Hematopoietic multipotent progenitor cell treated with erythropoietin and hydrocortisone succinate and interleukin-3 and kit ligand, for 4 days (in vitro differentiated cells): ENCODE measurements at places on chromosomes 1 and 21.
A peak's percentile ranks its signal among the peaks of the same experiment; 100 is the strongest.

DNA sequence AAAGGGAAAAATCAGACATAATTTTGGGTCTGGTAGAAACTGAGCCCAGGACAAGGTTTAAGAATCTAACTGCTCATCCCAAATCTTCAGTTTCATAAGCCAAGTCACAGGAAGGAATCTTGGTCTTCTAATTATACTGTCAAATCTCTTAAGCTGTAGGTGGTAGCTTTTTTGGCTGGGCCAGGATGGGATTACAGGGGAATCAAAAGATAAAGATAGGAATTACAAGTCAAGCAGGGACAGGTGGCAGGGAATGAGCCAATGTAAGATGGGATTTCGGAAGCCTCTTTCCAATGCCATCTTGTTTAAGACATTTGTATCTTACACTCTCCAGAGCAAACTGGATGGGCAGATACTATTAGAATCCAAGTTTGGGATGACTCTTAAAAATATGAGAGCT, 383.5 kb downstream of the KCNH1 start:
- DNase-seq = no peak

GRCh38 chr1:232655746-232656085, 25.8 kb upstream of the SIPA1L2 start:
- no peak for DNase-seq

GRCh38 chr1:155184351-155184811, 10.7 kb downstream of the TRIM46 start:
- DNase-seq = no peak

- DNase-seq = no peak
These were observed 14.0 kb downstream of the POLR3GL start for GRCh38 chr1:145978471-145978853.

GRCh38 chr1:2151911-2152310, 42.7 kb downstream of the FAAP20 start:
- DNase-seq = no peak

- no peak for DNase-seq
These were observed 24.2 kb downstream of the KCNA10 start for GRCh38 chr1:110494522-110495406.

GRCh38 chr1:234069760-234070159, 165.3 kb downstream of the SLC35F3 start:
- no peak for DNase-seq

GRCh38 chr1:162212713-162213112, 143.2 kb downstream of the NOS1AP start:
- no peak for DNase-seq

- no peak for DNase-seq
These were observed 503.9 kb upstream of the USP24 start for GRCh38 chr1:55718758-55719671.

DNA sequence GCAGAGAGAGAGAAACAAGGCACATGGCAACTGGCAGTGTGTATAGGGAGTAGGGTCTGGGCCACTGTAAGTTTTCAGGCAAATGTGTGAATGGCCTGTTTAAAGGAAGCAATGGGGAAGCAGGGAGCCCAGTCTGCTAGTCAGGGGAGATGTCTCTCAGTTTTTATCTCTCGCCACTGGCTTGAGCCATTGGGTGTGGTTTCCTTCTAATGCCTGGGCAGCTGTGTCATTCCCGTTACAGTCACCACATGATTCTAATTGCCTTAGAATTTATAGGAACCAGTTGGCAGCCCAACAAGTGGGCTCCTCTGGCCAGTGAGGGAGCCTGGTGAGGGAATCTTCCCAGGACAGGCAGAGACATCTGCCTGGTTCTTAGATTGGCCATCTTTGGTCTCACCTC, 182.4 kb downstream of the DISC1 start:
- peak; percentile 92 for DNase-seq

DNA sequence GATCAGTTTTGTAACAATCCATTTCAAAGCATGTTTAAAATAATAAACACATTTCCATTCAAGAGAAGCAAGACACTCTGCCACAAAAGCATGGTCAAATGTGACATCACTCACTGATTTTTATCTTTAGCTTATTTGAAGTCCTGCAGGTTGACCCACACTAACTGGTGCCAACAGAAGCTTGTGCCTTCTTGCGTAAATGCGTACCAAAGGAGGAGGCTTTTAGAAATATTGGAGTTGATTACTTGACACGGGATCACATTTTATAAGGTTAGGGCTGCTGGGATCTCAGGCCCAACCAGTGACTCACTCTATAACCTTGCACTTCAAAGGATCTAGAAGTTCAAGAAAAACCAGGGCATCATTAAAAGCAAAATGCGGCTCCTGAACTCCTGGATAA, 203.6 kb downstream of the PCP4 start:
- DNase-seq = no peak

- no peak for DNase-seq
These were observed 295.0 kb upstream of the NCAM2 start for GRCh38 chr21:20703112-20703767.

- no peak for DNase-seq
These were observed 7.1 kb upstream of the CAPN2 start for GRCh38 chr1:223704921-223705878.

GRCh38 chr1:209326076-209326475, 257.4 kb upstream of the CAMK1G start:
- DNase-seq = no peak

- peak; percentile 62 for DNase-seq
These were observed 49.9 kb downstream of the SNX27 start for GRCh38 chr1:151661751-151662150.

GRCh38 chr1:198686069-198686728, 47.4 kb downstream of the PTPRC start:
- peak; percentile 75 for DNase-seq

DNA sequence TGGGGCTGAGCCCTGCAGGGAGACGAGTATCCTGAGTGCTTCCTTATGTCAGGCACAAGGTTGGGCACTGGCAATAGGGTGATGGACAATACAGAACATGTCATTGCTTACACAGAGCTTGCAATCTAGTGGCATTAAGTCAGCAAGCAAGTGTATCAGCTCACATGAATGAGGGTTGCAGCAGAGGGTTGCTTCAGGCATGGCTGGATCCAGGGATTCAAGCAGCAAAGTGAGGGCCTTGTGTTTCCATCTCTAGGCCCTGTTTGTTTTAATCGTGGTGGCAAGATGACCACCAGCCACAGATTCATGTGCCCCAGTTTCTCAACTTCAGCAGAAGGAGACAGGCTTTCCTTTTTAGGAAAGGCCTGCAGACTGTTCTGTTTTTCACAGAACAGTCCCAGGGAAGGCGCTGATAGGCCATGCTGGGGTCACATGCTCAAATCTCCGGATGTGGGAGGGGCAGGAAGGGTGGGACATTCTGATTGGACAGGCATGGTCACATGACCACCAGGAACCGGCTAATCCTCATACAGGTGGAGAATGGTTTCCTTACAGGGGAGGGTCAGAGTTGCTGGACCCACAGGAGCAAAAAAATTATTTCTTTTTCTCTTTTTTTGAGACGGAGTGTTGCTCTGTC, 14.4 kb downstream of the PLOD1 start:
- DNase-seq = peak; percentile 54

DNA sequence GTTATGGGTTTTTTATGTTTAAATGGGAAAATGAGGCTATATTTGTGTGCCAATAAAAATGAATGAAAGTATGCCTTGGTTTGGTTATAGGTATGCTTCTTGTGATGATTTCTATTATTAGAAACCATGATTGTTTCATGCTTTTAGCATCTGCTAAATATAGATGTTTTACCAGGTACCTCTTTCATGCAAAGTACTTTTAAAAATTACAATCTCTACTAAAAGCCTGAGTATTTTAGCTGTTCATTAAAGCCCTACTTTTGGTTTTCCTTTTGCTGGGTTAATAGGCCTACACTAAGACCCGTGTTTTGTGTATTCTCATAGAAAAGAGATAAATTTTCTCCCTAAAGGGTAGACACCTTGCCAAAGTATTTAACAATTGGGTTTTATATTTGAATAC, 32.0 kb downstream of the MTF2 start:
- DNase-seq = no peak

DNA sequence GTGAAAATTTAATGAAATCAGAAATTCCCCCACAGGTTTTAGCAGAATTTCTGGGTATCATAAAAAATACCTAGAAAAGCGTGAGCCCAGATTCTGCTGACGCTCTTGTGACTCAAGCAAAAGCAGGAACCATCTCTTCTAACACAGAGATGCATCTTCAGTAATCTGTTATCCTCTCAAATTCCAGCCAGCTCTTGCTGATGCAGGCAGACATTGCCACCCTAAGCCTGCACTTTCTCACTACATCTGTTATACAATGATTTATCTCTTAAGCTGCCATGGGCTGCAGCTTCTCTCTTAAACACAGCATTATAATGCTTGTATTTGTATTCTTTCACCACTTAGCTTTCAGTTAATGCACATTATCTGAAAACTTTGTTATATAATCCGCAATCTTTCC, 113.0 kb upstream of the RGS1 start:
- DNase-seq = no peak

GRCh38 chr1:54403808-54404261, 2.4 kb downstream of the SSBP3 start:
- DNase-seq = peak; percentile 72

GRCh38 chr1:166703726-166704462, 135.4 kb upstream of the POGK start:
- peak; percentile 64 for DNase-seq

DNA sequence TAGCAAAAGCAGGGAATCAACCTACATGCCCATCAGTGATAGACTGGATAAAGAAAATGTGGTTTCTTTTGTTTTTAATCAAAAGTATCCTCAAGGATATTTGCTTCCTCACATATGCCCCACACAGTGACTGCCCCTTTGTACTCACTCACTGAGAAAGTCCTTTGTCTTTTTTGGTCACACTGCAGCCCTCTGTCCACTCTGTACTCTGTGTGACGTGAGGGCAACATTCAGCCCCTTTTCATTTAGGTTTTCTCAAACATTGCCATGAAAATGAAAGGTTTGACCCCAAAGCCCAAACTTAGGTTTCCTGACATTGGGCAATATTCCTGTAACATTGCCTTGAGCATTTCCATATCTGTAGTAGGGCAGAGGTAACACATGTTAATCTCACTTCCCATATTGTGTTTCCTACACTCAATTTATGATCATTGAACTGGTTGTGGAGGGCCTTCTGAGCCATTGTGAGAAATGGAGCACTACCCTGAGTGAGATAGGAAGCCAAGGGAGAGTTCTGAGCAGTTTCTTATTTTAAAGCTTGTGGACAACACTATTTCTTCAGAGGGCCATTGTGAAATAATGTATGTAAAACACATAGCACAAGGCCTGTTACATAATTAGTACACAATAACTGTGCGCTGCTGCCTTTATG, 501.9 kb upstream of the C1orf87 start:
- peak; percentile 58 for DNase-seq

DNA sequence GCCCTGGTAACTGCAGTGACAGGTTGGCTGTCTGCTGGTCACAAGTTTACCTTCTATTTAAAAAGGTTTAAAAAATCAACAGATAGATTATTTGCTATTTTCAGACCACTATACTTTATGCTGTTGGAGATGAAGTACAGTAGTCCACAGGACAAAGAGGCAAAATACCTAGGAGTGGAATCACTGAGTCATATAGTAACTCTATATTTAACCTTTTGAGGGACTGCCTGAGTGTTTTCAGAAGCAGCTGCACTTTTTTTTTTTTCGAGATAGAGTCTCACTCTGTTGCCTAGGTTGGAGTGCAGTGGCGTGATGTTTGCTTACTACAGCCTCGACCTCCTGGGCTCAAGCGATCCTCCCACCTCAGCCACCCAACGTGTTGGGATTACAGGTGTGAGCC, 11.7 kb downstream of the CNIH4 start:
- no peak for DNase-seq

GRCh38 chr1:11744287-11744686, 8.4 kb downstream of the AGTRAP start:
- no peak for DNase-seq

DNA sequence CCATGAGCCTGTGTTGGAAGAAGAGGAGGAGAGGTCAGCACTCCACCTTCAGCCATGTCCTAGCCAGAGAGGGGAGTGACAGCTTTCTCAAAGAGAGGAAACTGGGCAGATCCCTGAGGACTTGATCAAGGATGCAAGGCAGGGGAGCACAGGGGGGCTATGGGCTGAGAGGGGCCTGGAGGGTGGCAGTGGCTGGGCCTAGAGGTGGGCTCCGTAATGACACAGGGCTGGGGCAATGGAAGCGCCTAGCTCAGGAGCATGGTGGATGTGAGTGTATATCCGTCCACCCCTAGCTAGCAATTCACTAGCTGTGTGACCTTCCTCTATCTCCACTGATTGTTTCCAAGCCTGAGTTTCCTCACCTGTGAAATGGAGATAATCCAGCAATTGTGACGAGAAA, 32.6 kb downstream of the NEK2 start:
- DNase-seq = no peak

- no peak for DNase-seq
These were observed 159.8 kb downstream of the TGFBR3 start for GRCh38 chr1:91725989-91726721.

DNA sequence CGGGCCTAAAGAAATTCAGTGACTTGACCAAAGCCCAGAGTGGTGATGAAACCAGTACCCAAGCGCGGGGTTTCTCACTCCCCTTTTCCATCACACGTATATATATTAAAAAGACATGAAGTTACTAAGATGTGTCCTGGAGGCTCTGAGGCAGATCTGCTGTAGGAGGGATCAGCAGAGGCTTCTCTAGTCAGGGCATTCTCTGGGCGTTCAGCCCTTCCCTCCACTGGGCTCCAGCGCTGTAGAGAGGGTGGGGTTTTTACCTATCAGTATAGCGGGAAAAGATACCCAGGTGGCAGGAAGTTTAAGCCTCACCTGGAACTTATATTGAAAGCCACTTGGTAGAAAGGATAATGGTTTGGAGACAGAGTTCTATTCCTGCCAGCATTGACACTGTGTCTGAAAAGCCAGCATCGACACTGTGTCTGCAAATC, 862 bp upstream of the PLEKHO1 start:
- DNase-seq = peak; percentile 24

- no peak for DNase-seq
These were observed 285.0 kb downstream of the SIPA1L2 start for GRCh38 chr1:232344791-232345399.

- peak; percentile 27 for DNase-seq
These were observed 2.1 kb downstream of the PFKL start for GRCh38 chr21:44301961-44302406.

GRCh38 chr1:228270032-228270431, 62.2 kb downstream of the OBSCN start:
- DNase-seq = no peak

GRCh38 chr1:208450958-208451357, 206.8 kb upstream of the PLXNA2 start:
- DNase-seq = no peak

GRCh38 chr1:204077979-204078696, 5.2 kb downstream of the SOX13 start:
- no peak for DNase-seq

- DNase-seq = no peak
These were observed 13.2 kb downstream of the SYT2 start for GRCh38 chr1:202697038-202697437.

GRCh38 chr1:185535621-185536020, 198.6 kb upstream of the HMCN1 start:
- no peak for DNase-seq

DNA sequence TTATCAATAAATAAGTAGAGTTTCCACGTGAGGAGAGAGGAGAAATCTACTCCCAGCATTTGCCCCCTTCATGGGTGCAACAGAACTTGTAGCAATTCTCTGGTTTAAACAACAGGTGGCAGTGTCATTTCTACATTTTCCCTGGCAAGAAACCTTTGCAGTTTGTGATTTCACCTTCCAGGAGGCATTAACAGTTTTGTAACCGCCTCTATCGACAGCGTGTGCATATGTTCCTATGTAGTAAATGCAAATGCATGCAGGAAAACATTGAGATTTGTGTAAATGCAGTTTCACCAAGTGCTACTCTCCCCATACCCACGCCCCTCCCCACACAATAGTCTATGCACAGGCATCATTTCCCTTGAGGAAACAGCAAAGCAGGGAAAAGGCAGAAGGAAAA, 494.7 kb downstream of the SMYD3 start:
- DNase-seq = peak; percentile 81

GRCh38 chr1:174953285-174954072, 46.3 kb upstream of the CACYBP start:
- DNase-seq = no peak
